Fibroblast of lung (primary cell): ENCODE measurements at places on chromosomes 6 and 20. TPM values are rescaled to one million over a fixed set of nuclear protein-coding genes. Genes with fewer than 3 reads are reported as not detected.
A peak's percentile ranks its signal among the peaks of the same experiment; 100 is the strongest.

GRCh38 chr6:43171707-43172103 is 636 bp downstream of the SRF start:
- peaks cover 18% of the 10 kb centered on the region for H3K4me1 ChIP-seq
- H3K27me3 ChIP-seq, result no peaks in the 10 kb centered on the region
- H3K36me3 ChIP-seq, result peaks cover 16% of the 10 kb centered on the region
- DNase-seq, result no peak

DNA sequence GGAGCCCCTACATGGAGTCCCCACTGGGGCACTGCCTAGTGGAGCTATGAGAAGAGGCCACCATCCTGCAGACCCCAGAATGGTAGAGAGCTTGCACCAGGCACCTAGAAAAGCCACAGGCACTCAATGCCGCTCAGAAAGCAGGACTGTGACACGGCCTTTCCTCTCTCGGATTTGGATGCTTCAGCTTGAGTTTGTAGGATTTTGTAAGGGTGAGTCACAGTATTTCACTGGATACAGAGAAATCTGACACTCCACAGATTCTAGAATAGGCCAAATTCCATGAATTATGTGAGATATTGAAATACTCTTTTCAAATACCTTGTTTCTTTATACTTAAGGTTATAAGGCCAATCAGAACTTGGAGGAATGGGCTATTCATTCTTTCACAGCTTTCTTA is 424.5 kb downstream of the HTR1B start:
- DNase-seq, result peak; percentile 18
- H3K27me3 ChIP-seq, result no peaks in the 10 kb centered on the region
- no peaks in the 10 kb centered on the region for H3K36me3 ChIP-seq
- H3K27ac ChIP-seq, result no peak overlapping the region

DNA sequence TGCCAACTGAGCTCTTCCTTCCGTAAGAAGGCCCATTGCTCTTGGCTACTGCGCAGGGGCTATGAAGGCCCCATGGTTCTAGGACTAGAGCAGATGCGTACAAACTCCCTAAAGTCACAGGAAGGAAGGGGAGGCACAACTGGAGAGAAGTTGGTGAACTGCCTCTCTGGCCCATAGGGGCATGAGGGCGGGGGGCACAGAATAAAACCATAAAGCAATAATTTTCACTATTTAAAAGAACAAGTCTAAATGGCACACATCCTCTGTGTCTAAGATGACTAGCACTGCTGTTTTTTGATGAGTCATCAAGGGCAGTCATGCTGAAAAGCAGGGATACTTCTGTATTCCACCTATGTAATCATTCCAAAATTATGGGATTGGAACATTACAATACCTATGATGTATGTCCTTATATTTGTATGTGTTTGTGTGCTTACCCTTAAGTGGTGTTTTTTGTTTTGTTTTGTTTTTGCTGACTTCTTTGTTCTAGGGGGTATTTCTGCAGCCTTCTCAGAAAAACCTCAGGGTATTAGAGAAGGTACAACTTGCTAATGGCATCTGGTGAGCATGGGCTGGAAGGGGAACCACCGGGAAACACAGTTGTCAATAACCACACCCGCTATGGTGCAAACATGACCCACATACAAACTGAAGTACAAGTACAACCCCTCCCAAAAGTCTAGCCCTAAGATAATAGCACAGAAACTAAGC is 36.9 kb downstream of the B4GALT5 start:
- H3K4me1 ChIP-seq, result peaks cover 22% of the 10 kb centered on the region
- H3K4me3 ChIP-seq, result no peak overlapping the region
- no peaks in the 10 kb centered on the region for H3K27me3 ChIP-seq
- H3K36me3 ChIP-seq, result no peaks in the 10 kb centered on the region
- DNase-seq, result peak; percentile 78
- H3K27ac ChIP-seq, result peak overlapping the region; percentile 47

GRCh38 chr6:35541836-35542235 is 29.1 kb upstream of the TULP1 start:
- DNase-seq, result no peak
- H3K27ac ChIP-seq, result no peak overlapping the region
- no peak overlapping the region for H3K4me3 ChIP-seq
- no peaks in the 10 kb centered on the region for H3K4me1 ChIP-seq
- H3K27me3 ChIP-seq, result no peaks in the 10 kb centered on the region

DNA sequence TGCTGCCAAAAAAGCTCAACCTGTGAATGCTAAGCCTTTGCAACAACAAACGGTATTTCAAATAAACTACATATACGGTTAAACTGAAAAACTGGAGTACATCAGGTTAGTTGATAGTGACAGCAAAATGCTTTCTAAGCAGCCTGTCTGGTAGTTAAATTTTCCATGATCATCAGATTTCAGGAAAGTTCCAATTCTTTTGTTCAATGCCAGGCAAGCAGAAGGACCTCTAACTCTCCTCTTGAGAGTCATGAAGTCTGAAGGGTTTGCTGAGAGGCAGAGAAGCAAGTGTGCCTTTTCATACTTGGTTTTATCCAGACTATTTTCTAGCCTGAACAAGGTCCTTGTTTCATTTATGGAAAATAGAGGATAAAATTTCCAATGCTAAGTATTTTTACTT is 4.5 kb downstream of the FLRT3 start:
- H3K4me1 ChIP-seq, result no peaks in the 10 kb centered on the region
- H3K4me3 ChIP-seq, result no peak overlapping the region

- H3K27ac ChIP-seq, result no peak overlapping the region
- peaks cover 4% of the 10 kb centered on the region for H3K4me1 ChIP-seq
- H3K36me3 ChIP-seq, result no peaks in the 10 kb centered on the region
- no peak overlapping the region for H3K4me3 ChIP-seq
- no peaks in the 10 kb centered on the region for H3K27me3 ChIP-seq
These were observed 38.1 kb downstream of the BICRAL start for GRCh38 chr6:42819803-42820511.

DNA sequence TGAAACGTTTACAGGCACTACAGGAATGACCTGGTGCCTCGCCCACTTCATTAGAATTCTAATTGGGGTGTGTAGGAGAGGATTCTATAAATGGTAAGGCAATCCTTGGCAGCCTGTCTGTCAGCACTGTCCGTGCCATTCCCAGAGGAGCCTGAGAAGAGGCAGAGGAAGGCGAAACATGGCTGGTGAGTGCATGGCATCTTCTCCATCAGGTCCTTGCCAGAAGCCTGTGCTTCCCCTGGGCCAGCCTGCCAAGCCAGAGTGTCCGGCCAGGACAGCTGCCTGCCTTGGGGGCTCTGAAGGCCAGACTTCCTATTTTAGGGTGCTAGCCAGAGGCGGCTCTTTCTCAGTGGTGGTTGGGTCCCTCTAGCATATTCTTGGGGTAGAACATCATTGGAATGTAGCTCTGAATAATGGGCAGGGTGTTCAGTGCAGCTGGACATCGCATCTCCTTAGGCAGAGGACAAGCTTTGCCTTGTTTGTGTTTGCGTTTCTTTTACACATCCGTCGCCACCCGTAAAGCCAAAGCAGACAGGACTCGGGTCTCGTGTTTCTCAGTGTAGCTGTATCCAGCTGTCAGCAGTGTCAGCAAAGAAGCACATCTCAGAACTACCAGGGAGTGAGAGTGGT is at the start of gene TGM3:
Gene TGM3 (plus strand): TSS at position 116 of the 630 bp plus-strand sequence. CDS start 63 bp downstream, at position 179.
- H3K27me3 ChIP-seq, result no peaks in the 10 kb centered on the region
- no peaks in the 10 kb centered on the region for H3K36me3 ChIP-seq
- no peak within 1 kb of the TSS for H3K27ac ChIP-seq
- H3K4me1 ChIP-seq, result no peaks in the 10 kb centered on the region
- no peak within 1 kb of the TSS for H3K4me3 ChIP-seq

DNA sequence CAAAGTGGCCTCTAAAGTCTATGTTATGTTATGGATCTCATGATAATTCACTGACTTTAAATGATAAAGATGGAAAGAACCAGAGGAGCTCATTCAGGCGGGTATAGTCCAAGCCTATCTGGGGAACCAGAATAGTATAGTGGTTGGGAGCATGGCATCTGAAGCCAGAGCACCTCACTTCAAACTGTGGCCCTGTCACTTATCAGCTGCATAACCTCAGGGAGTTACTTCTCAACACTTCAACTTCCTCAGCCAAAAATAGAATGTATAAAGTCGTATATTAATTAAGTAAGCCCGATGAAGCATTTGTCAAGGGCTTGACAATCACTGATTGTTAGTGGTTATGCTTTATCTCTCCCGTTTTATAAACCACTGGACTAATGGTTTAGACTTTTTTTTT is 112.7 kb downstream of the RTN4IP1 start:
- H3K27ac ChIP-seq, result no peak overlapping the region
- no peaks in the 10 kb centered on the region for H3K36me3 ChIP-seq
- no peak for DNase-seq
- H3K27me3 ChIP-seq, result no peaks in the 10 kb centered on the region

- H3K4me1 ChIP-seq, result no peaks in the 10 kb centered on the region
- no peak overlapping the region for H3K27ac ChIP-seq
- no peaks in the 10 kb centered on the region for H3K36me3 ChIP-seq
- H3K4me3 ChIP-seq, result no peak overlapping the region
These were observed 45.5 kb upstream of the UNC93A start for GRCh38 chr6:167245591-167245990.

DNA sequence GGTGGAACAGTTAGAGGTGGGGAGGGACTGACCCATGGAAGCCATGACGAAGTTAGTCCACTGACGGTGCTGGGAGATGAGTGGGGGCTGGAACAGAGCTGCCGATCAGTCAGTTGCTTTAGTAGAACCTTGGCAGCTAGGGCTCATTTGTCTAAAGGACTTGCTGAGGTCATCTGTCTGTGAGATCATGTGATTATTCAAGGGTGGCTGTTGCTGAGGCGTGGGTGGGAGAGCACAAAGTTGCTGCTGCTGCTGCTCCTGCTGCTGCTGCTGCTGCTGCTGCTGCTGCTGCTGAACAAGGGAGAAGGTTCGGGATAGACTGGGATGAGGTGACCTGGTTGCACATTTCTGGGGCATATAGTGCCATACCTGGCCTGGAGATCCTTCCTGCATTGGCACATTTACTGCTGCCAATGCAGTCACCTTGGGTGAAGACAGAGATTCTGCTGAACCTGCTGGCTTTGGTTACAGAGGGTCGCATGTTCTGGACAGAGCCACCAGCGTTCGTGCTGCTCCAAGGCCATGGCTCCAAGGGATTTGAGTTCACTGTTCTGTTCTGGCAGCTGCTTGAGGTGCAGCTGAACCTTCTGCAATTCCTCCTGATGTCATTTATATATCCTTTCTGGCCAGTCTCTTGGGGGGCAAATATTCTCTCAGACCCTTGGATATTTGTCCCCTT is 840.5 kb downstream of the HACE1 start:
- no peak for DNase-seq
- no peak overlapping the region for H3K27ac ChIP-seq
- H3K36me3 ChIP-seq, result no peaks in the 10 kb centered on the region

- H3K4me3 ChIP-seq, result no peak overlapping the region
- no peaks in the 10 kb centered on the region for H3K36me3 ChIP-seq
- H3K4me1 ChIP-seq, result no peaks in the 10 kb centered on the region
These were observed 414.5 kb upstream of the OPRM1 start for GRCh38 chr6:153624528-153624927.

DNA sequence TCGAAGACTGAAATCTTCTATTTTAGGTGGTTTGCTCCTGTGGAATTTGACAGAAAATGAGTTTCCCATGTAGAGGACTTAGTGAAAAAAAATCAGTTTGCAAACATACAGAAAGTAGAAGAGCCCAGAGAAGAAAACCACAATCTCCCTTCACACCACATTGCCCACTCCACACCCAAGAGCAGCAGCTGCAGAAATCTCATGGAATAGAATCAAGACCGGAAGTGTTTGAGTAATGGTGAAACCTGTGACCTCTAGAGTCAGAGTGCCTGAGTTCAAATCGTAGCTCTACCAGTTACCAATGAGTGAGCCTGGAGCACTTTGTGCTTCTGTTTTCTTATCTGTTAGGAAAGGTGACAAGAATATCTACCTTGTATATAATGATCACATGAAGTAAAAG is 4.6 kb downstream of the SIRPG start:
- peaks cover 2% of the 10 kb centered on the region for H3K27me3 ChIP-seq
- no peaks in the 10 kb centered on the region for H3K36me3 ChIP-seq
- no peak overlapping the region for H3K4me3 ChIP-seq
- H3K4me1 ChIP-seq, result no peaks in the 10 kb centered on the region
- DNase-seq, result no peak
- no peak overlapping the region for H3K27ac ChIP-seq

DNA sequence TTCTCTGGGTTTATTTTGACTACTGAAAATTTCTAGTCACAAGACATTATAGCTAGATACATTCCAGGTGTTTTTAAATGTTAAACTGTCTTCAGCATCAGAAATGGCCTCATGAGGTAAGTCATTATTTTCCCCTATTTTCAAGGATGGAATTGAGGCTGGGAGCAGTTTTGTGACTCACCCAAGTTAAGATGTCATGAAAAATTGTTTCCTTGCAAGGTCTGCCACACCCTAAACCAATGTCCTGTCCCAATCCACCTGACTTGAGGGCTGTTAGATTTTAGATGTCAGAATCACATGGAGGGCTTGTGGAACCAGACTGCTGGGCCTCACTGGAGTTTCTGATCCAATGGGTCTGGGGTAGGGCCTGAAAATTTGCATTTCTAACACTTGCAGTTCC is 16.9 kb downstream of the SLC22A3 start:
- no peaks in the 10 kb centered on the region for H3K4me1 ChIP-seq
- H3K36me3 ChIP-seq, result no peaks in the 10 kb centered on the region
- no peak overlapping the region for H3K27ac ChIP-seq

GRCh38 chr6:83546636-83547035 is 34.3 kb downstream of the PRSS35 start:
- no peaks in the 10 kb centered on the region for H3K4me1 ChIP-seq
- no peak overlapping the region for H3K27ac ChIP-seq
- no peaks in the 10 kb centered on the region for H3K27me3 ChIP-seq

GRCh38 chr6:29734046-29735018 is 11.1 kb downstream of the HLA-F start:
- H3K4me1 ChIP-seq, result no peaks in the 10 kb centered on the region
- H3K27me3 ChIP-seq, result no peaks in the 10 kb centered on the region
- DNase-seq, result no peak

DNA sequence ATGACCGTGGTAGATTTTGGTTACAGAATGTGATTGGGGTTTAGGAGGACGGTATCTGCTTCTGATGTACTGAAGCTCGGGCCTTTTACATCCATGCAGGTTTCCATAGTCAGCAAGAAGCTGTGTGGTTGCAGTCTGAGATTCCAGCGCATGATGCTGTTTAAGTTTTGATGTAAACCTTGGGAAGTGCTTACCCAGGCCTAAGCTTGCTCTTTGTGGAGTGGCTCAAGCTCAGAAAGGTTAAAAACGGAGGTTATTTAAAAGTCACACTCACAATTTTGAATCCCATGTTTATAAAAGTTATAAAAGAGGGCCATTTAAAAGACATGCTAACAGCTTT is 121.4 kb downstream of the TIAM2 start:
- no peaks in the 10 kb centered on the region for H3K27me3 ChIP-seq
- H3K4me1 ChIP-seq, result no peaks in the 10 kb centered on the region
- H3K36me3 ChIP-seq, result no peaks in the 10 kb centered on the region
- H3K27ac ChIP-seq, result no peak overlapping the region
- no peak for DNase-seq

- no peak for DNase-seq
- no peaks in the 10 kb centered on the region for H3K27me3 ChIP-seq
- H3K36me3 ChIP-seq, result no peaks in the 10 kb centered on the region
- no peak overlapping the region for H3K4me3 ChIP-seq
- H3K4me1 ChIP-seq, result no peaks in the 10 kb centered on the region
These were observed 2.9 kb upstream of the CALHM5 start for GRCh38 chr6:116508527-116508926.

- no peaks in the 10 kb centered on the region for H3K36me3 ChIP-seq
- peak; percentile 38 for DNase-seq
- no peak overlapping the region for H3K4me3 ChIP-seq
- no peaks in the 10 kb centered on the region for H3K4me1 ChIP-seq
- H3K27me3 ChIP-seq, result no peaks in the 10 kb centered on the region
These were observed 239.1 kb upstream of the CEP162 start for GRCh38 chr6:84466511-84466910.

LAMP5 gene
- 2.1 and 2.6 TPM in 2 replicates for total RNA-seq

KIAA1755 gene
- total RNA-seq, result 2.8 and 3.1 TPM in 2 replicates

HS3ST5 gene
- total RNA-seq, result under 0.01 TPM in 1 of 2 replicates, not detected in the other

REM1 gene
- total RNA-seq, result not detected in 2 replicates
